ENCODE measurements at places on chromosomes 4 and X.

GRCh38 chr4:55613621-55614020 is 21.6 kb upstream of the PDCL2 start:
- peak; percentile 32 for DNase-seq

GRCh38 chr4:167826281-167826680 is 266.1 kb upstream of the ANXA10 start:
- DNase-seq = no peak

- DNase-seq = peak; percentile 87
These were observed 2.1 kb downstream of the GAB3 start for GRCh38 chrX:154748712-154749339.

- DNase-seq = no peak
These were observed 395.9 kb upstream of the HS3ST1 start for GRCh38 chr4:11824566-11824965.

GRCh38 chr4:66959207-66959606 is 586.1 kb downstream of the CENPC start:
- DNase-seq = no peak

DNA sequence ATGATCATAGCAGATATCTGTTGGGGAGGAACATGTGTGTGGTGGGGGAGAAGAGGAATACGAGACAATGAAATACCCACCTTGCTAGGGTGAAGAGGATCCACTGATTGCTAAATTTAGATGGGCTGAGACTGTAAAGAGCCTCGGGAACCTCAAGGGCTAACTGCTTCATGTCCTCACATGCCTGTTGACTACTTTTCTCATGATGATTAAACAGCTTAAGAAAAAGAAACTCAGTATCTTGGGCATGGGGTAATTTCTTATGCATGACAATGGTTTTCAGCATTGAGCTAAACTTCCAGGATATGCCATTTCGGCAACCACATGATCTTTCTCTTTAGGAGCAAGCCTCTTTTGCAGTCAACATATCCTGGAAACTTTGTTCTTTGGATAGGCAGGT is 3.9 kb upstream of the LNX1 start:
- no peak for DNase-seq

DNA sequence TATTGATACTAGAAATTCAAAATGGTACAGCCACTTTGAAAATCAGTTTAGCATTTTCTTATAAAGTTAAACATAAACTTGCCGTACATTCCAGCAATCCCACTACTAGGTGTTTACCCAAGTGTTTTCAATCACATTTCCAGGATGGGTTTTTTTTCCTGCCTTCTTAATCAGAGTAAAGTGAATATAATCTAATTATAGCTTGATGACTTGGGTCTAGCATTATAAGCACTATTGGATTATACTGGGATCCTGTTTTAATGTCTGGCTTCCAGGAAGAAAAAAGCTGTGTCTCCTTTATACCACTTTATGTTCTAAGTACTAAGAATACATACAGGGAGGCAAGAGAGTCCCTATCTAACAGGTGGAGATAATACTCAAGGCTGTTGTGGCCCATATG is 103.3 kb upstream of the KLHL13 start:
- no peak for DNase-seq

DNA sequence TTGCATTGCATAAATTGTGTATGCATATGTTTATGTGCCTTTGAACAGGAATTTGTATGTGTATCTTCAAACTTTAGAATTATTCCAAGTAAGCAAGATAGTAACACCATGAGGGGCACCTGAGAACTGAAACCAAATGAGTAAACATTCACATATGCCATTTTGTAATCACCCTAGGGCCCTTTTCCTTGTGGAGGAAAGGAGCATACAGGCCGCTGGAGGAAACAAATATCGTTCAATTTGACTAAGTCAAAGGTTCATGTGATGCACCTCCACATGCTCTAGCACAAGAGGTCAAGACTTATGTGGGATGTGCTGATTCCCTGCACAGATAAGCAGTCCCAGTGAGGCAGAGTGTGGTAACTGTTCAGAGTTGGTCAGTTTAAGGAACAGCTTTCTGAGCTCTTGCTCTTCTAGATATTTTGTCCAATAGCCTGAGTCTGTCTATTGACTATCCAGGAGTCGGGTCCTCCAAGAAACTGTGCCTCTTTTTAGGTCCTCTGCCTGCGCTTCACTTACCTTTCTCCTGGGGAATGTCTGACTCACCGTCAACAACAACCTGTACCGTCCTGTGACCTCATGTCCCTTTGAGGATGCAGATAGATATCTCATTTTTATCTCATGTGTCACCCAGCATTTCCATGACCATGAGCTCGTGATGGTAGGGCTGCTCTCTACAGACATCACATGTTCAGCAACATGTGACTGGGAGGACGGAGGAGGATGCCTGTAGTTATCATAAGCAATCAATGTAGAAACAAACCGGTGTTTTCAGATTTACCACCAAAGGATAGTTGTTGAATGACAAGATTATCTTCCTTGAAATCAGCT is 196.9 kb downstream of the NWD2 start:
- DNase-seq = no peak

DNA sequence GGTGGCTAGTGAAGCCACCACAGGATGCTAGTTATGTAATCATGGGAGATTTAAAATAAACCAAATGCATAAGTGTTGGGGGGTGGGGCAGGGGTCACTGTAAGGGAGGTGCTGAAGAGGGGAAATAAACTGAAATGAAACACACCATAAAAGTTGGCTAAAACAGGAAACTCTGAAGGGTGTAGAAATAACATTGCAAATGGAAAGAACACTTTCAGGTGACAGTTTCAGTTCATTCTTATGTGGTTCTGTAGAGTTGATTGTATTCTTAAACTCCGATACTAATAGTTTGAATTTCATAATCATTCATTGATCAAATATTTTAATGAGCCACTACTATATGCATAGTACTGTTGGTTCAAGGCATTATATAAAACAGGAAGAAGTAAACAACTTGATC is 80.1 kb downstream of the HDAC8 start:
- no peak for DNase-seq

DNA sequence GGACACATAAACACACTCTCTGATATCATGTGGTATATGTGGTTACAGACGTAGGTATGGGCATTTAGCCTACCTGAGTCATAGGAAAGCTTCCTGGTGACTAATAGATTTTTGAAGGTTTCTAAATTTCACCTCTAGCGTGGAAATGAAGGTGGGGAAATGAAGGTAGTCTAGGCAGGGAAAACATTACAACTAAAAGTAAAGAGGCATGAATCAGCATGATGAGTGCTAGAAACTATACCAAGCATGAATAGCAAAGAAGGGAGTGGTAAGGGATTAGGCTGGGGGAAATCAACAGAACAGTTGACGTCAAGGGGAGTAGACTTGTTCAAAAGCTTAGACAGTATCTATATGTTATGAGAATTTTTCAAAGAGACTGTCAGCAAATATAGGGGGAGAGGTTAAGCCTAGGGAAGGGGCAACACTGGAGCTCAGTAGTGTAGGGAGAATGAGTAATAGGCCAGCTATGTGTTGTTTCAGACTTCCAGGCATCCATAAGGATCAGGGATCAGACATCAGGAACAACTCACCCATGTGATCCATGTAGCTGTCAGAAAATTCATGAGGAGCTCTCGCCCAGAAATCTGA is 279.3 kb upstream of the DIPK2B start:
- DNase-seq = no peak

GRCh38 chrX:15033917-15034316 is 160.7 kb downstream of the MOSPD2 start:
- peak; percentile 1 for DNase-seq

DNA sequence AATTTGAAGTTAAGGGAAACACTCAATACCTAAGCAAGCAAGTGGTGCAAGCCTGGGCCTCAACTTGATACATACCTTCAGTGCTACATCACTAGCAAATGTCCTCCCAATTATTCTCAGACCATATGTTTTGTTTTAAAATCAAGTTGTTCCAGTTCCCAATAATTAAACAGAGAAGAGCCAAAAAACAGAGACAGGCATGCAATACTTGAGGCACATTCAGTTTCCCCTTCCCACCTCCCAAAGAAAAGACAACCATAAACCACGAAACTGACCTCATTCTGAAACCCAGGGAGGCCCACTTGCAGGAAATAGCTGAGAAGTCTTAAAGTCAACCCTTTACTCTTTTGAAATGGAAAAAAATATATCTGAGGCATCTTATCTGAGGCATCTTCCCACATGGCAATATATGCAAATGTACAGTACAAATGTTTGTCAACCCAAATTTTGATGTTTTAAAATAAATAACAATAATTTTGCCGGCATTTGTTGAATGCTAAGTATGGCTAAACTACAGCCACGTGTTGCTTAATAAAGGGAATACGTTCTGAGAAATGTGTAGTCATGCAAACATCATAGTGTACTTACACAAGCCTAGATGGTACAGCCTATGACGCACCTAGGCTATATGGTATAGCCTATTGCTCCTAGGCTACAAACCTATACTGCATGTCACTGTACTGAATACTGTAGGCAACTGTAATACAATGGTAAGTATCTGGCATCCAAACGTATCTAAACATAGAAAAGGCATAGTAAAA is 147.5 kb downstream of the TSPAN5 start:
- peak; percentile 56 for DNase-seq

- DNase-seq = no peak
These were observed 16.9 kb upstream of the FAM47E start for GRCh38 chr4:76234679-76235044.

GRCh38 chr4:552019-552418 is 24.1 kb downstream of the TMEM271 start:
- no peak for DNase-seq

GRCh38 chrX:68114573-68115129 is 318.6 kb downstream of the OPHN1 start:
- no peak for DNase-seq

DNA sequence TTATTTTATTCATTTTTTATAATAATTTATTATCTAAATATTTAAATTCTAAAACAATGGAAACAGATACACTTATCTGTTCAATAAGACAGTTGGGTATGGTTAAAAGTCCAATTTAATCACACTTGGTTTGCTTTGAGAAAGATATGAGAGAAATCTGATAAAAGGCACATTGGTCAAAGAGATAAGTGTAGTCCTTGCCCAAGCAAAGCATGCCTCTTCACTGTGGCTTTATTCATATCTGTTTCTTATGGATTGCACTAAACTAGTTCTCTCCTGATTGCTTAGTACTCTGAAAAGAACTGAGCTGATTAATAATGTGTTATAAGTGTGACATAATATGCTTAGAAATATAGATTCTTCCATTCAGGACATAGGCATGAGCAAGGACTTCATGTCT is 39.8 kb downstream of the CXCL1 start:
- no peak for DNase-seq

GRCh38 chr4:8709729-8710360 is 117.3 kb downstream of the CPZ start:
- no peak for DNase-seq

GRCh38 chr4:117640836-117641235 is 393.4 kb upstream of the NDST3 start:
- DNase-seq = no peak

DNA sequence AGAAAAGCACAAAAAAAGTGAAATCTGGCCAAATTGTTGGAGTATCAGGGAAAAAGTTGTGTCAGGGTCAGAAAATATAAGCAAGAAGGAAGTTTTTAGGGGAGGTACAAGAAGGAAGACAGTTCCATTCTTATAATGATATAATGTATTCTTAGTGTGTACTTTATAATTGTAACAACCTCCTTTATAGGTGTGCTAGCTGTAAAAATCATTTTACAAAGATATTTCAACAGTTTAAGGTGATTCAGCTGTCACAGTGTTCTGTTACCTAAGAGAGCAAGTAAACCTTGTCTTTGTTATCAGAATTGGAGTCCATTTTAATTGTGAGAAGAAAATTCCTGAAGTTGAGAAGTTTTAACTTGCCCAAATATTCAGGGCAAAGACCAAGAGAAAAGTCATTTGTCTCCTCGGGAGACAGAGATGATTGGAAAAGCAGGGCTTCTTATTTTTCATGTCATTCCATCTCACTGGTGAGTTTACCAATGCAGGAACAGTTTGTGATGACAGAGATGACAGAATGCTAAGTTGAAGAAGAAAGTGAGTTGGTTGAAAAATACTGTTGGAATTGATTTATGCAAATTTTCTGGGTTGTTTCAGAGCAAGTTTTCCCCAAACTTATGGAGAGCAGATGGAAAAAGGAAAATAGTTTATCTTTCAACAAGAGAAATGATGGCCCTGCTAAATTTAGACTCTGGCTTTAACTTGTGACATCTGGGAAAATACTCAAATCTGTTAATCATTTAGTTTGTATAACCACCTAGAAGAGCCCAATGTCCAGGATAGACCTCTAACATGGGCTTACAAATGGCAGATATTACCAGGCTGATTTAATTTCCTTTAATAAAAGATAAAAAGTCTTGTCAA is 14.8 kb downstream of the INTS6L start:
- DNase-seq = no peak

GRCh38 chrX:109357706-109358105 is 124.2 kb downstream of the GUCY2F start:
- no peak for DNase-seq

DNA sequence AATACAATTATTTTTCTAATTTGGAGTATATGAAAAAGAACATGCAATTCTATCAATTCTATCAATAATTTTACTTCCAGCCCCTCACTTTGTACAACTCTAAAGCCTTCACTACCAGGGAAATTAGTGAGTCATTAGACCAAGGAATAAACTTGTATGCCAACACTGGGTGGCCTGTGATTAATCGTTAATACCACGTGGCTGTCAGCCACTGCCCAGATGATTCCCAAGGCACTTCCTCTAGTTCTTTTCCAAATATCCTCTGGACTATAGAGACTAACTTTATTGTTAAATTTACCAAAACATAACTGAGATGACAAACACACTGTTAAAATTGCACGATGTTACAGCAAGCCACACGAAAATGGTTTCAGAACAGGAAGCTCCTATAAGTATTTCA is 45.7 kb downstream of the MID1 start:
- DNase-seq = no peak

GRCh38 chr4:141914746-141915145 is 278.4 kb downstream of the IL15 start:
- no peak for DNase-seq

DNA sequence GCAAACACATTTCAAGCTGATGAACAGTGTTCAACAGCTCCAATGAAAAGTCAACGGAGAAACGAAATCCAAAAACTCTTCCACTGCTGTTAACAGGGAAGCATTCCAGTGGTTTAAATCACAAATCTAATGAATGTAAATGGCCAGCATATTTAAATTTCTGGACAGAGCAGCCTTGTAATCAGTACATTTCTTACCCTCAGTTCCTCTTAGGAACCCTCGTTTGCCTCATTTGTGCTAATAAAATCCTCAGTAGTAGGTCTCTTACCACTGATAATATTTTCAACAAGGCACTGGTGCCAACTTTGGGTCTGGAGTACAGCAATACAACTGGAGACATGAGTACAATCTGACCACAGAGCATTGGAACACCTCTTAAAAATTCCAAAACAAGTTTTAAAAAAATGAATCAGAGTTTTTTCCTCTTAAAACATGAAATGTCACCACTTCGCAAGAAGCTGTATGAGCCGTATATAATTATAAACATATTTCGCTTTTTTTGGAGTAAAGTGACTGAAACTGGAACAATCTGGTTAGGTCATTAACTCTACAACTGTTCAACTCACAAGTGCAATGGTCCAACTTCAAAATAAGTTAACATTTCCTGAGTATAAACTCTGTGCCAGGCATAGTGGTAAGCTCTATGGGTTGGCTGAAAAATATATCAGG is 211.2 kb downstream of the CPEB2 start:
- DNase-seq = peak; percentile 57

GRCh38 chrX:37746218-37746941 is 33.5 kb upstream of the CYBB start:
- no peak for DNase-seq

Measured in eye (tissue), 1 donor.